Kidney (tissue), 22 donors: ENCODE measurements at places on chromosomes 1 and 21.
A peak's percentile ranks its signal among the peaks of the same experiment; 100 is the strongest.

GRCh38 chr1:224266105-224266914, 63.7 kb downstream of the NVL start:
- peak; percentile 11 for DNase-seq

GRCh38 chr1:154179946-154180687, 11.8 kb downstream of the TPM3 start:
- DNase-seq: no peak

GRCh38 chr1:233523047-233523446, 90.9 kb upstream of the KCNK1 start:
- no peak for DNase-seq

- DNase-seq: no peak
Observed at GRCh38 chr1:227459977-227460376, 103.4 kb upstream of the ZNF678 start.

DNA sequence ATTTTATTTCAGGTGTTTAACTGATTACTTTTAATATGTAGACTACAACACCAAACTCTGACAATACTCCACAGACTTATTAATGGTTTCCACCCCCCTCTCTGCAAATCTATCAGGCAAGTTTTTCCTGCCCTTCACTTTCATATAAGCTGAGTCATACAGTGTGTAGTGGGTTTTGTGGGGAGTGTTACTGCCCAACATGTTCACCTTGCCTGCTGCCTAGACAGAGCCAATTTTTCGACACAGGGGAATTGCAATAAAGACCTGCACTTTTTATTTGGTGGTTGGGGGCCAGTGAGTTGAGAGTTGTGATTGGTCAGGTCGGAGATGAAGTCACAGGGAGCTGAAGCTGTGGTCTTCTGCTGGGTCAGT, 119.7 kb downstream of the PPIAL4G start:
- no peak for DNase-seq

- no peak for DNase-seq
Observed at GRCh38 chr1:166944186-166944967, 31.0 kb downstream of the ILDR2 start.

DNA sequence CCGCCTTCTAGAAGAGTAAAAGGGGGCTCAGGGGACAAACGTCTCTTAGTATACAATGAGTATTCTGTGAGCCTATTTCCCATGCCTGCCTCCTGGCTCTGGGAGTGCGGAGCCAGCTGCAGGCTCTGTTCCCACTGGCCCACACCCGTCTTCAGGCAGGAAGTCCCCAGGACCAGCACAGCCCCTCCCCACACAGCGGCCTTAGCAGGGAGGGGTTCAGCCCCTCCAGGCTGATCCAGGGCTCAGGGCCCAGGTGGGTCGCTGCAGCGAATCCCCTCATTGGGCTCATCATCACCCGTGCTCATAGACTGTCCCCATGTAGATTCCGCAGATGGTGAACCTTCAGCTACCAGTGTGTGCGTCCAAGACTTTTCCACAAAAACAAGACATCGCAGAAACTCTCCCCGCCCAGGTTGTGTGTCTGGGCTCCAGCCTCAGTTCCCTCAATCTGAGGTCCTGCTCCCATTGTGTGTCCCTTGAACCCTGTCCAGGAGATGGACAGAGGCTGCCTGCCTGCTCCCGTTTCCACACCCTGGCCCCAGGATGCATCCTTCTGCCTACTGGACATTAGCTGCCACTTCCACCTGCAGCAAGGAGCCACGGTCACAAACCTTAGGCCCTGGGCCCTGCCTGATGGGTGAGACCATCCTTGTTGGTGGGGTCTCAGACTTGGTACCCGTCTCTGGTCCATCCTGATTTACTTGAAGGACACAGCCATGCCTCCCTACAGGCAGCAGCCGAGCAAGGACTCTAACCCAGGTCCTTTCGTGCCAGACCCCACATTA, 39.4 kb downstream of the NENF start:
- no peak for DNase-seq

GRCh38 chr1:18575620-18576019, 55.0 kb upstream of the PAX7 start:
- peak; percentile 86 for DNase-seq

DNA sequence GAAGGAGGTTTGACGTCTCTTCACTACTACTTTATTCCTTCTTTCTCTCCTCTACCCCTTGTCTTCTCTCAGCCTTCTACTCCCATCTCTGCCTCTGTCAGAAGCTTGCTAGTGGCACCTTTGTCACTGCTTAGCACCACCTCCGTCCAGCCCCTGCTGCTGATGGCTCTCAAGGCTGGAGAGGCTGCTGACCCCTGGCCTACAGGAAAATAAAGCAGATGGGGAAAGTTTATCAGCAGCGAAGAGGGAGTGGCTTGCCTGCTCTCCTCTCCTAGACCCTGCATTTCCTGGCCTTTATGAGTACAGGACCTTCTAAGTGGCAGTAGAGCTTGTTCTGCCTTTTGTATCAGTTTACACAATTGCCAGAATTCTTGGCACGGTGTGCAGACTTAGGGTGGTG, 27.0 kb downstream of the PROX1 start:
- DNase-seq: no peak

DNA sequence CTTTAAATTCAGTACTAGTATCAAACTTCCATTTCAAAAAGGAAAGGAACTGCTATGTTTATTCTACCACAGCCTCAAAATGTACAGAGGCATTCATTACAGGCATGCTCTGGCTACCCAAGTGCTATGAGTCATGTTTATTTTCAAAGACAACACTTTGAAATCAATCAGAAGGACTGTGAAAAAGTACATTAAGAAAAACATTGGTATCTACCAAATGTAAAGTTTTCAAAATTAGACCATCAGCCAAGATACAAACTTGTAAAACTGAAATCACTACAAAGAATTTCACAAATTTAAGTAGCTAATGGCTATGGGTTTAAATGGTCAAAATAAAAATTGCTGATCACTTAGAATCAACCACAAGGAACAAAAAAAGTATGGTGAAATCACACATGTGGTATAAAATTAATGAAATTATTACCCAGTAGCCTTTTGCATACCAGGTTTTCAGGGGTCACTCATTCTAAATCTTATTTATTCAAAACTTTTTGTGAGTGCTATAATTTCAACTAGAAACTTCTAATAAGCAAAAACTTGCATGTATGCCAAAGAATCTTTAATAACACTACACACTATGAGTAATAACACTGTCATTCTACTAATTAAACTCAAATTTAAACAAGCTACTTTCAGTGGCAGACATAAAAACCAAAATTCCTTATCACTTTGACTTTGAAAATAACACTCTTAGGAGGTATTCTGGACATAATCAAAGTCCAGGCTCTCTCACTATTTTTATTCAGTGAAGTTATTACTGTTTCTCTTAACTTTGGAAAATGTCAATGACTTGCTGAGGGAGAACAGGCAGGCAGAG, 49.2 kb downstream of the ENAH start:
- DNase-seq: no peak

GRCh38 chr1:245054507-245055270, 100.1 kb upstream of the KIF26B start:
- DNase-seq: no peak

DNA sequence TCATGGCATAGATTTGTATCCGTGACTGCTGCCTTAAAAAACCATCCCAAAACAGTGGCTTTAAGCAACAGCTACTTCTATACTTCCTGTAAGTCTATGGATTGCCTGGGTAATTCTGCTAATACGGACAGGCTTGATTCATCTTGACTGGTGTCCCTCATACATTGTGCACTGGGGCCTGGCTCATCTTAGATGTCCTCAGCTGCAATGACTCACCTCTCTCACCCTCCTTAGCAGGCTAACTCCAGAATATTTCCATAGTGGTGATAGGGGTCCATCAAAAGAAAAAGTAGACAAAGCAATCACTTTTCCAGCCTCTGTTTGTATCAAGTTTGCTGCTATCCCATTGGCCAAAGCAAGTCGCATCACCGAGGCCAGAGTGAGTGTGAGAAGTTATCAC, 409.1 kb upstream of the KAZN start:
- no peak for DNase-seq

DNA sequence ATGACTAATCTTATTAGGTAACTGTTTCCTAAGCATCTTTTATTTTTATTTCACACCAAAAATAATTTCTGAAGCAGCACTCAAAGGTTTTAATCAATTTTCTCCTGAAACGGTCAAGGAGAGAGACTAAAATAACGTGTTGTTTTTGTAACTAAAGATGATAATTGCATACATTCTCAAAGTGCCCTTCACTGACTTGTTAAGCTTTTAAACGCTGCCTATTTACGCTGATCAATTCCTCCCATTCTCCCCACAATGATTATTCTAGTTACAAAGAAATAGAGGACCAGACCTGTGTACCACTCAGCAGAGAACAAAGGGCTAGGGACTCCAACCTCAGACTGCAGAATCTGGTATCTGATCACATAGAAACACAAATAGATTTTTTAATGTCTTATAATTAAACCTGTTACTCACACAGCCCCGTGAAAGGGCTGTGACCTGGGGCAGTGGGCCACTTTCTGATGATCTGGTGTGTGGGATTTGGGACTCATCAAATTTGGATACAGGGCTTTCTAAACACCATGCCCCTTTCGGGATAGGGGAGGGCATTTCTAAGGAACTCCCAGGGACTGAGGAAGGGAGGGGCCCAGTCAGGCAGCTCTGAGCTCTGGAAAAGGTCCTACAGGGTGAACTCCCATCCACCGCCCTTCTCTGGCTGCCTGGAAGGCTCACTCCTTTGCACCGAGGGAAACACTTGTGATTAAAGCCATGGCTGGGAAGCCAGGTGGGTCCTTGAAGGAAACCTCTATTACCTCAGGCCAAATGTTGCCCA, 65.2 kb downstream of the BCAR3 start:
- DNase-seq: no peak

DNA sequence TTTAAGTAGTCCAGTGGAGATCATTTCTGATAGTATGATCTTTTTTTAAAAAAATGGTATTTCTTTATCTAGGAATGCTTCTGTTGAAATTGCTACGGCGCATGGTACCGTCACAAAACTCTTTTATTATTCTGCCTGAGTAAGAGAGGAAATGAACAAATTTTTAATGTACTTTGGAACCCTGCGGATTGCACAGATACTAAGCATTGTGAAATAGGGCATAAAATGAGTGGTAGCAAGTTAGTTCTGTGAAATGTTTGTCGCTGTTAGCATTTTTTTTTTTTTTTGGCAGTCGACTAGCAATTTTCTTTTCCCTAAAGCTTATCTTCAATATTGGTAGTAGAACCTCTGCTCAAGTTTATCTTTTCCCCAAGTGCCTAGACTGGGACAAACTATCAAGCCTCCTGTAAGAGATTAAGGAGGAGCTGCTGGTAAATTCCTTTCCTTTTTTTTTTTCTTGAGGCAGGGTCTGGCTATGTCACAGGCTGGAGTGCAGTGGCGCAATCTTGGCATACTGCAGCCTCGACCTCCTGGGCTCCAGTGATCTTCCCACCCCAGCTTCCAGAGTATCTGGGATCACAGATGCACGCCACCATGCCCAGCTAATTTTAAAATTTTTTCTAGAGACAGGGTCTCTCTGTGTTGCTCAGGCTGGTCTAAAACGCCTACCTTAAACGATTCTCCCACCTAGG, 2.2 kb downstream of the ITSN1 start:
- no peak for DNase-seq

DNA sequence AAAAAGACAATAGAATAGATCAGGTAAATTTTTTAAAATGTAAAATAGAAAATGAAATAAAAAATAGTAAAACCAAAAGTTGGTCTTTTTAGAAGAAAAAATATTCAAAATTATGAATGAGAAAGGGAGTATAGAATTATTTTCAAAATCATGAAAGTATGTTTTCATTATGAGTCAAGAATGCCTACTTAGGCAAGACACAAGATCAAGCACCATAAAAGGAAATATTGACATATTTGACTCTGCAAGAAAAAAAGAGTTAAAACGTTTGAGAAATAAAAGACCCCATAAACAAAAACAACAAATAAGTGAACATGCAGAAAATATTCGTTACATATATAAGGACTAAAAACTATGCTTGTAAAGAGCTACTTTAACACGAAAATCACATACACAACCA, 4.8 kb upstream of the COX20 start:
- DNase-seq: no peak

DNA sequence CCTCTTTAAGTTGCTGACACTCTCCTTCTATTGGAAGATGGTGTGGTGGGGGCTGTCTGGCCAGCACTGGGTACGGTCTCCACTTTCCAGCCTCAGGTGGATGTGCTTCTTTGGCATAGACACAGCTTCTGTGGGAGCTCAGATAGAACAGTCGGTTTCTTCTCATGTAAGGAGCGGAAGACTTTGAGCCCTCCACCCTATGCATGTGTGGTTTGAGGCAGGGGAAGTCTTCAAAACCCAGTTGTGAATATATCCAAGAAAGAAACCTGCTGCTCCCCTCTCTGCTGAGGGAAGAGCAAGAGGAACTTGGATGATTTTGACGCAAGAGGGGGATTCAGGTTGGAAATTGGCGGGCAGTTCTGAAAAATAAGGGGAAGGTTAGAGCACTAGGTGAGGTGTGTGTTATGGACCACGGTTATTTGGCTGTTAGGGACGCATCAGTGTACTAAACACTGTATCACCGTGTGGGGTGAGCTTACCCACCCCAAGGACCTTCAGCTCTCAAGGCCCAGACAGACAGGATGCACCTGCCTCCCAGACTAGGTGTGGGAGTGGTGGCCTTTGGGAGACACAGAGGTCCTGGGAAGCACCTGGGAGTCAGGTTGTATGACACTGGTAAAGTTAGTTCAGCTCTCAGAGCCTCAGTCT, 36.2 kb downstream of the IL6R start:
- DNase-seq: no peak

GRCh38 chr1:244214009-244214967, 163.2 kb downstream of the ZBTB18 start:
- DNase-seq: peak; percentile 93

GRCh38 chr1:36734356-36734755, 251.6 kb upstream of the CSF3R start:
- DNase-seq: no peak

- DNase-seq: no peak
Observed at GRCh38 chr1:23554127-23554480, 5.2 kb downstream of the ID3 start.

- DNase-seq: no peak
Observed at GRCh38 chr1:14180738-14181137, 417.7 kb upstream of the KAZN start.

- DNase-seq: no peak
Observed at GRCh38 chr1:58000821-58001220, 545.7 kb downstream of the OMA1 start.

DNA sequence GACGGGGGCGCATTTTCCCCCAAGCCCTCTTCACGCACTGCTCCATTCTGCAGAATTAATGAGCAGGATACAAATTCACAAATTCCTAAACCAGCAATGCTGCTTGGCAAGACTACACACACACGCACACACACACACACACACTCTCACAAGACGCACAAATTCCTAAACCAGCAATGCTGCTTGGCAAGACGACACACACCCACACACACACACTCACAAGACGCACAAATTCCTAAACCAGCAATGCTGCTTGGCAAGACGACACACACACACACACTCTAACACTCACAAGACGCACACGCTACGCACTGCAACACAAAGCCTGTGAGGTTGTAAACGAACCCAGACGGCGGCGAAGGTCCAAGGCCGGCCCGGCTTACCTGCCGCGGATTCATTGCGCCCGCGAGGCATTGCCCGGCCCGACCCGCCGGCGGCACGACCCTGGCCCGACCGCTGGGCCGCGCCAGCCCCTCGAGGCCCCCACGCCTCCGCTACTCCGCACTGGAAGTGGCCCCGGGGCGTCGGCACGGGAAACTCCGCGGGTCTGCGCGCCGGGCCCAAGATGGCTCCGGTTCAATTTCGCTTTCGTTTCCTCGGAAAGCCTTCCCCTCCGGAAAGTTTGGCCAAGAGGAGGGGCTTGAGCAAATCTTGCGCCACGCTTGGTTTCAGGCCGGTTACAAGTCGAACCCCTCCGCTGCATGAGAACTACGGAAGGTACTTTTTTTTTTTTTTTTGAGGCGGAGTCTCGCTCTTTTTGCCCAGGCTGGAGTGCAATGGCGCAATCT, at the start of gene ADAR:
Gene ADAR, minus strand, starts transcription at position 578 of the 788 bp plus-strand sequence. Its CDS starts 180 bp downstream, at position 398.
- peak; percentile 95 for DNase-seq

- peak; percentile 78 for DNase-seq
Observed at GRCh38 chr1:1419813-1420653, 1.0 kb downstream of the ANKRD65 start.
